ENCODE measurements at places on chromosomes 12 and 14. TPM values are rescaled to one million over a fixed set of nuclear protein-coding genes. Genes with fewer than 3 reads are reported as not detected.

BORCS5 gene
- total RNA-seq = 21.8 TPM

KCNA1 gene
- not detected for total RNA-seq

PTHLH gene
- not detected for total RNA-seq

DNA sequence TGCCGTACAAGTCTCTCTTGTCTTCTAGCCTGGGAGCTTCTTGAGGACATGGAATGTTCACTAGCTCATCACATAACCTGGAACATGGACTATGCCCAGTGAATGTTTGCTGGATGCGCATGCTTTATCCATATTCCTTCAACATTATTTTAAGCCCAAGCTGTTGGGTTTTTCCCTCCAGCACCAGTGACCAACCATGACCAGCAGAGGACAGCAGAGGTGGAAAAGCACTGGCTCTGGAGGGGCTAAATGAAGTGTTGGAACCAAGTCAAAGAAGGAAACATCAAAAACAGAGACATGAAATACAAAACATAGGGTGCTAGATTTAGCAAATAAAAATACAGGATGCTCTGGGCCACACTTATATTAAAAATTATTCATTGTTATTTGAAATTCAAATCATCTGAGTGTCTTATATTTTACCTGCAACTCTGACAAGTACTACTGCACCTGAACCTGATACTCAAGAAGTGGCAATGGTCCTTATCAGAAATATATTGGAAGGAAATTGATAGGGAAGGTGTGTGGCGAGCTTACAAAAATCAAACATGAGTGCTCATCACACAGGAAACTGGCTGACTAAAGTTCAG, 23.1 kb upstream of the HELB start:
- peak; percentile 39 for DNase-seq

LRTM2 gene
- total RNA-seq = not detected

DNA sequence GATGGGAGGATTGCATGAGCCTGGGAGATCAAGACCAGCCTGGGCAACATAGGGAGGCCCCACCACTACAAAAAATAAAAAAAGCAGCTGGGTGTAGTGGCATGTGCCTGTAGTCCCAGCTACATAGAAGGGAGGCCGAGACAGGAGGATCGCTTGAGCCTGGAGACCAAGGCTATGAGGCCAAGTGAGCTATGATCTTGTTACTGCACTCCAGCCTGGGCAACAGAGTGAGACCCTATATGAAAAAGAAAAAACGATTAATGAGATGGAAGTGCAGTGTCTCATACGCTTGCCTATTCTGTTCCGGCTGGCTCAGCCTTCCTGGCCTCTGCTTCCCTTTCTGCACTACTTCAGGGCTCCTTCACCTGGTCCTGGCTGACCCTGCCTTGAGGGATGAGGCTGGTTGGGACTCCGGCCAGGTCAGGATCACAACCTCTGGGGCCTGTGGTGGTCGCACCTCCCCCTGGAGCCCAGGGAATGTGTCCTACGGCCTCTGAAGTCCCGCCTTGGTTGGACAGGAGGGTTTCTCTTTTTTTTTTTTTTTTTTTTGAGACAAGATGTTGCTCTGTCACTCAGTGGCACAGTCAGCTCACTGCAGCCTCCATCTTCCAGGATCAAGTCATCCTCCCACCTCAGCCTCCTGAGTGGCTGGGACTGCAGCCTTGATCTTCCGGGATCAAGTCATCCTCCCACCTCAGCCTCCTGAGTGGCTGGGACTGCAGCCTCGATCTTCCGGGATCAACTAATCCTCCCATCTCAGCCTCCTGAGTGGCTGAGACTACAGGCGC, 10.7 kb downstream of the TEDC1 start:
- peak; percentile 17 for DNase-seq

DNA sequence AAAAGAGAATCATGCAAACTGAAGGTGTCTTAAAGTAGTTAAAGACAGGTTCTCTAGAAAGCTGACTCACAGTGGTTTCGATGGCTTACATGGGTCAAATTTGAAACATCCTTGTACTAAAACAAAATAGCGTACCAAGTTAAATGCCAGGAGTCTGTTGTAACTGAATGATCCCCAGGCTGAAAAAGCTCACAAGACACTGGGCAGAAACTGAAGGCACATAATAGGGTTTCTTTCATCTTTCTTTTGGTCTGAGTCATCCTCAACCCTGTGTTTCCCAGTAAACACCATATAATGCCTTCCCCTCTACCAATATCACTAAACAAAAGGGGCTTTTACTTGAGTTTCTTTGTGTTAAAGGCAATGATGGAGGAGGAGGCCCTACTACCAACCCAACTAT, 12.8 kb downstream of the ZFYVE1 start:
- no peak for DNase-seq

- DNase-seq = no peak
Measured at GRCh38 chr14:101410126-101410525, 151.2 kb upstream of the DIO3 start.

- DNase-seq = no peak
Measured at GRCh38 chr14:73426877-73427276, 31.5 kb downstream of the NUMB start.

- no peak for DNase-seq
Measured at GRCh38 chr14:95309261-95310051, 10.3 kb downstream of the CLMN start.

RPS6KA5 gene
- total RNA-seq = 45.3 TPM

GRCh38 chr12:89393551-89394121, 41.3 kb upstream of the DUSP6 start:
- DNase-seq = no peak

- DNase-seq = no peak
Measured at GRCh38 chr12:27493260-27493940, 30.6 kb upstream of the PPFIBP1 start.

DNA sequence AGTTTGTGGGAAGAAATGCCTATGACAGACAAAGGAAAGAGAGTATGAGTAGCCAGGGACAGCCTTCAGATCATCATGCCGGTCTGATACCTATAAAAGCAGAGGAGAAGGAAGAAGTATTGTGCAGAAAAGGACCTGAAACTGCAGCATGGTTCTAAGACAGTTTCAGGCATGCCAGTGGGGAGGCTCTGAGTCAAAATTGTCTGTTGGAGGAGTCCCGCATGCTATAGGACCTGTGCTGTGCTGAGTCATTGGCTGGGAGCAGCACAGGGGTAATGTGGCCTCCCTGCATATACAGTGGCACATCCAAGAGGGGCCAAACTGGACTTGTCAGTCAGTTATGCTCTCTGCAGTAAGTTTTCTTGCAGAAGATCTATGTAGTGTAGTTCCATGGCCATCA, 40.7 kb downstream of the NEUROD4 start:
- DNase-seq = no peak

DNA sequence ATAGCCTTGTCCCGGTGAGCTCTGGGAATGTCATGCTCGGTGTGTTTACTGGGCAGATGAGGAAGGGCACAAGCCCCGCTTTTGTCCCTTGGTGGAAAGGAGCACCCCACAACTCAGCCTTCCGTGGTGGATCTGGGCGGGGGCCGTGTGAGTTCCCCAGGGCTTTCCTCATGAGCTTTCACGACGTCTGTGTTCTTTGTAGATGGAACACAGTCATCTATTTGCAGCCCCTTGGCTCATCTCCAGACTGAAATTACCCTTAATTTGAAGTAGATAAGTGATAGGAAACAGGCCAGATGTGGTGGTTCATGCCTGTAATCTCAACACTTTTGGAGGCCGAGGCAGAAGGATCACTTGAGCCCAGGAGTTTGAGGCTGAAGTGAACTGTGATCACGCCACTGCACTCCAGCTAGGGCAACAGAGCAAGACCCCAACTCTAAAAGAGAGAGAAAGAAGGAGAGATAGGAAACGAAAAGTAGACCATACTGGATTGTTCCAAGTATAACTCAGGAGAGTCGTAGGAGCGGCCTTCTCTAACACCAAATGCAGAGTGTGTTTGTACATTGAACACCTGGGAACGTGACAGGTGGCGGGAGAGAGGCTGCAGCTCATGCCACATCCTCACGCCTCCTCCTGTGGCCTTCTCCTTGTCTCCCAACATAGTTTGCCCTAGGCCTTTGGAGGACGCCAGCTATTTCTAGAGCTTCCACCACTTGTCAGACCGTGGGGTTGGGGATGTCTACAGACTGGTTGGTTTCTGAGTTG, 8.8 kb downstream of the P2RX4 start:
- DNase-seq = no peak

- no peak for DNase-seq
Measured at GRCh38 chr14:19878029-19878642, 3.2 kb downstream of the OR4K2 start.

PPM1H gene
- not detected for total RNA-seq

DLGAP5 gene
- total RNA-seq = 84.8 TPM

RD3L gene
- total RNA-seq = not detected

ZBTB25 gene
- 55.3 TPM for total RNA-seq

MYO1A gene
- total RNA-seq = 1.2 TPM

GDF3 gene
- total RNA-seq = not detected

- DNase-seq = no peak
Measured at GRCh38 chr12:22310709-22311108, 23.8 kb downstream of the ST8SIA1 start.

MFAP5 gene
- not detected for total RNA-seq

DNA sequence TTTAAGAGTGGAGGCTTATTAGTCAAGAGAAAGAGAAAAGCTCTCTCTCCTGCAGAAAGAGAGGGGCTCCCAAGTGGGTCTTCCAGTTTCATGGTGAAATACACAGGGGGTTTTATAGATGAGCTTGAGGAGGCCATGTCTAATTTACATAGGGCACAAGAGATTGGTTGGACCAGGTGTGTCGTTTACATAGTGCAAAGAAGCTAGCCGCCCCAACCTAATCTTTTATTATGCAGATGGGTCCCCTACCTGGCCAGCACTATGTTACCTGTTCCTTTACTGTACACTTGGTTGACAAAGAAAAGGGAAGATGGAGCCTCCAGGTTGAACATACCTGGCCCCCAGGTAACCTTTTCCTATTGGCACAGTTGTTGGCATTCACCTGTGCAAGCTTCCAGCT, 195.0 kb downstream of the PIK3C2G start:
- no peak for DNase-seq

GRCh38 chr12:74647256-74647655, 109.6 kb downstream of the ATXN7L3B start:
- DNase-seq = no peak

- DNase-seq = no peak
Measured at GRCh38 chr12:10824957-10825356, 1.2 kb downstream of the TAS2R10 start.

DNA sequence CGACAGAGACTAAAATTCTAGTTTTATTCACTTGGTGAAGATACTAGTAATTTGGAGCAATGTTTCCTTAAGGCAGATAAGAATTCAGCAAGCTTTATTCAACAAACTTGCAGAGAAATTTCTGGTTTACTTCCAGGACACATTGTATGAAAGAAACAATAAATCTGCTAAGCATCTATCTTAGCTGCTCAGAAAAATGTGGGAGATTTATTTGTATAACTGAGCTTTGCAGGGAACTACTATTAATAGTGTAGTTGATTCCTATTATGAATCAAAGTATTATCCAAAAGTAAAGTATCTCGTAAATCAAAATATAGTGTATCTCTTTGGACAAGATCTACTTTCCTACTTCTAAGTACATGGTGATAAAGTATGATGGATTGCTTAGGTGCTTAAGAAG, 239.4 kb upstream of the TMTC1 start:
- DNase-seq = no peak

SMIM10L1 gene
- 10.3 TPM for total RNA-seq

GRCh38 chr12:52005903-52006703, 643 bp upstream of the TAMALIN start:
- no peak for DNase-seq

- no peak for DNase-seq
Measured at GRCh38 chr12:87266305-87266704, 762.9 kb downstream of the C12orf50 start.

DNA sequence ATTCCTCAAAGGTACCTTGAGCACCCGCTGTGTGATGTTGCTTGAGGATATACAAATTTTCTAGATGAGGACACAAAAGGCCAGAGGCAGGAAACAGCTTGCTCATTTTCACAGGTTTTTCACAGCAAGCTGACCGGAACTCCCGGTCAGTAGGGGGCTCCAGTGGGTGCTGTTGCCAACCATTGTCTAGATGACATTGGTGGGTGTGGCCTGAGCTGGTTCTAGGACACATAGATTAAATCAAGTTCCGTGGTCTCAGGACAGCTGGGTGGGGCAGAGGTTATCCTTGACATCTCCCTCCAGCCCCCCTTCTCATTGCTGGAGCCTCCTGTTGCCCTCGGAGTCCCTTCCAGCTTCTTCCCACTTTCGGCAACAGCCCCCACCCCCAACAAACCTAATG, 153.6 kb upstream of the FKBP4 start:
- DNase-seq = no peak

- peak; percentile 79 for DNase-seq
Measured at GRCh38 chr12:4164559-4165558, 108.7 kb upstream of the CCND2 start.

DNA sequence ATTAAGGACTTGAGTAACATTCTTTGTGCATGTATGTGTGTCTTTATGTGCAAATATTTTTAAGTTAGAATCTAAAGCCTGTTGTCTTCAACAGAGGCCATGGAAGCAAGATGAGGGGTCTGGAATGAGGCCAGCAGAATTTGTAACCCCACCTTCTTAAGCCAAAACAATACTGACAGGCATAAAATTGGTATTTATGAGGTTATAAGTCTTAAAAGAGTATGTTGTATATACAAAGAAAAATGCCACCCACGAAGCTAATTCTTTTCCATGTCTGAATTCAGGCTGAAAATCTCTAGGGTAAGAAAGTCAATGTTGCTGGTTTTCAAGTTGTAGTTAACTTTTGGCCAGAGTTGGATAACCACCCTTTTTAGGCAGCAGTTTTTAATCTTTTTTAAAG, 86.2 kb upstream of the TMTC1 start:
- DNase-seq = no peak

GRCh38 chr14:74684434-74684833, 28.4 kb downstream of the AREL1 start:
- no peak for DNase-seq

GRCh38 chr14:100503251-100503650, 84.0 kb downstream of the BEGAIN start:
- no peak for DNase-seq

DNA sequence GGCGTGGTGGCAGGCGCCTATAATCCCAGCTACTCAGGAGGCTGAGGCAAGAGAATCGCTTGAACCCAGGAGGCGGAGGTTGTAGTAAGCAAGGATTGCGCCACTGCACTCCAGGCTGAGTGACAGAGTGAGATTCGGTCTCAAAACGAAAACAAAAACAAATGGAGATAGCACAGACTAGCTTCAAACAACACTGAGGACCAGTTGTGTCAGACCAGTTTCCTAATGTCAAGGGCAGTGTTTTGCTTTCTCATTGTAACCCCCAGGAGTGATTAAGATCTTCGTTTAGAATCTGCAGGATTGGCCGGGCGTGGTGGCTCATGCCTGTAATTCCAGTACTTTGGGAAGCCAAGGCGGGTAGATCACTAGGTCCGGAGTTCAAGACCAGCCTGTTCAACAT, 18.5 kb downstream of the RPGRIP1 start:
- DNase-seq = no peak

DNA sequence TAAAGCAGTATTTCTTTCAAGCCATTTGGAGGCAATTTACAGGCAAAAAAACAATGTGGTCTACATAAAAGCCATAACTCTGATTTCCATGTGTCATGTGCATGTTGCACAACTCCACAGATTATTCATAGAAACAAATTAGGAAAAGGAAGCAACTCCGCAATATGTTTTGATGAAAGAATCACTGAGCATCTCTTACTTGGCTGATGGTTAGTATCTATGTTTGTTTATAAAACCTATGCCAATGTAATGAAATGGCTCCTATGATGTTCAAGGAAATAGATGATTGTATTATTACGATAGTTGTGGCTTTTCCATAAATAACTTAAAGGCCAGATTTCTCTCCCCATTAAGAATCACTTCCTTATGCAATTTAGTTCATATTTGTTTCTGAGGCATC, 373.7 kb downstream of the CCDC91 start:
- no peak for DNase-seq

GLIPR1L2 gene
- total RNA-seq = not detected

TPPP2 gene
- not detected for total RNA-seq

All from activated naive CD8-positive, alpha-beta T cell treated with anti-CD3 and anti-CD28 coated beads, Interleukin-2, amount 10 ng/mL, durations not matched to agents 7 days and 5 days (primary cell).